ENCODE measurements at places on chromosomes 16 and 17.

DNA sequence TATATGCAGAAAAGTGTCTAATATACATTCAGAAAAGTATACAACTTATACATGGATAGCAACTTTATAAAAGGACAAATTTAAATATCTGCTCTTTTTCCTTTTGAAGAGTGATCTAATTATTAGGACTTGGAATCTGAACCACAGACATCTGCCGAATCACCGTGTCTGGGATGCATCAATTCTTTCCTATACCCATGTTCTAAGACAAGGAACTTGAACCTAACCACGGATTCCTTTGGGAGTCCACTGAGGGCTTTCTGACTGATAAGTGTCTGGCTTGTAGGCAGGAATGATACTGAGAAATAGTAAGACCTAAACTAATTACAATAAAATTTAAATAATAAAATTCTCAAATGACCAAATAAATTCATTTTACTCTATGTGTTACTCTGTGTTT is 54.2 kb downstream of the NDEL1 start:
- DNase-seq, result no peak

DNA sequence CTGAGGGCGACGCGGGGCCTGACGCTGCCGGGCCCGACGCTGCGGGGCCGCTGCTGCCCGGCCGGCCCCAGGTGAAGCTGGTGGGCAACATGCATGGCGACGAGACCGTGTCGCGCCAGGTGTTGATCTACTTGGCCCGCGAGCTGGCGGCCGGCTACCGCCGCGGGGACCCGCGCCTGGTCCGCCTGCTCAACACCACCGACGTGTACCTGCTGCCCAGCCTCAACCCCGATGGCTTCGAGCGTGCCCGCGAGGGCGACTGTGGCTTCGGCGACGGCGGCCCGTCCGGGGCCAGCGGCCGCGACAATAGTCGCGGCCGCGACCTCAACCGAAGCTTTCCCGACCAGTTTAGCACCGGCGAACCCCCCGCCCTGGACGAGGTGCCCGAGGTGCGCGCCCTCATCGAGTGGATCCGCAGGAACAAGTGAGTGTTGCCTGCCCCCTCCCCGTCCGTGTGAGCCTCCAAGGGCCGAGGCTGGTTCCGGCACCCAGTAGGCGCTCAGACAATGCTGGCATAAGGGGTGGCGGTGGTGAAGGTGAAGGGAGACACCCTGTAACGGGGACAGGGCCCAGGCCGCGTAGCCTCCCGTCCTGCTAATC is 676 bp downstream of the CPD start:
- peak; percentile 34 for DNase-seq

- DNase-seq, result no peak
Measured at GRCh38 chr17:2478458-2478857, 33.2 kb downstream of the METTL16 start.

DNA sequence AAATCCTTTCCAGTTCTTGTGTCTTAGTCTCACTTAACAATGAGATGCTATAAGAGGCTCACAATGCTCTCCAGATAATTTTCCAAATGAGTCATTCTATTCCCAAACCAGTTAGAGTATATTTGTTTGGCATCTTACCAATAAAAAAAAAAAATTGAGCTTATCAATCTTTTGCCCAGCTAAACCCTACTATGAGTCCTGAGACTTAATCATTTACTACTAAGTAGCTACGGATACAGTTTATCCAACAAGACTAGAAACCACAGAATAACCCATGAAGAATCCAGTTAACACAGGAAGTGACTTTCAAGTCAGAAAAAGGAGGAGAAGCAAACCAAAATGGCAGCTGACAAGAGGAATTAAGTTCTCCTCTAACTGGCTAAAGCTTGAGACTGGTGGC is 330.3 kb upstream of the XYLT1 start:
- no peak for DNase-seq

DNA sequence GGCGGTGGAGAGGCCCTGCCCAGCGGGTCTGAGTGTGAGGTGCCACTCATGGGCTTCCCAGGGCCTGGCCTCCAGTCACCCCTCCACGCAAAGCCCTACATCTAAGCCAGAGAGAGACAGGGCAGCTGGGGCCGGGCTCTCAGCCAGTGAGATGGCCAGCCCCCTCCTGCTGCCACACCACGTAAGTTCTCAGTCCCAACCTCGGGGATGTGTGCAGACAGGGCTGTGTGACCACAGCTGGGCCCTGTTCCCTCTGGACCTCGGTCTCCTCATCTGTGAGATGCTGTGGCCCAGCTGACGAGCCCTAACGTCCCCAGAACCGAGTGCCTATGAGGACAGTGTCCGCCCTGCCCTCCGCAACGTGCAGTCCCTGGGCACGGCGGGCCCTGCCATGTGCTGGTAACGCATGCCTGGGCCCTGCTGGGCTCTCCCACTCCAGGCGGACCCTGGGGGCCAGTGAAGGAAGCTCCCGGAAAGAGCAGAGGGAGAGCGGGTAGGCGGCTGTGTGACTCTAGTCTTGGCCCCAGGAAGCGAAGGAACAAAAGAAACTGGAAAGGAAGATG is 11.2 kb downstream of the VASN start:
- no peak for DNase-seq

GRCh38 chr17:35192708-35193107 is 1.5 kb downstream of the SLC35G3 start:
- no peak for DNase-seq

DNA sequence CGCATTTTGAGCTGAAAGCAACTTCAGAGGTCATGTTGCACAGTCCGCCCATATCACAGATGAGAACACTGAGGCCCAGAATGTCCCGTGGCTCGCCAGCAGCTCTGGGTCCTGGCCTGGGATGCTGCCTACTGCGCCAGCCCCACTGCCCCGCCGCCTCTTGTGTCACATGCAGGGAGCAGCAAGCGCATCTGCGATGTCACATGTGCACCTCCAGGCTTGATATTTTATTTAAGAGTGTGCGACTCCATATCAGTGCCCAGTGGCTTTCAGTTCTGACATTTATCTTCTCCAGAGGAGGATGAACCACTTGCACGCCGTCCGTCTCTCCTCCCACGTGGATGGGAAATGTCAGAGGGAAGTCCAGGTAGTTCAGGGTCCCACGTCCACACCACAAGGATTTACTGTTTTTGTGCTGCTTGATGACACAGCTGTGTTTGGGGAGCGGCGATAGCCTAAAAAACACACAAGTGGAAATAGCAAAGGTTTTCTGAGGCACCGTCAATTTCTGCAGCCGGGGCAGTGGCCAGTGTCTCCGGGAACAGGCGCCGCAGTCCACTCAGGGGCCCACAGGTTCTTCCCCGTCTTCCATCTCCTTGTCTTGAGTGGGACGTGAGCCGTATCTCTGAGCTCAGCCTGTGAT is 7.0 kb upstream of the RBFOX3 start:
- DNase-seq, result no peak

- no peak for DNase-seq
Measured at GRCh38 chr17:41467561-41467960, 375 bp upstream of the KRT32 start.

- DNase-seq, result no peak
Measured at GRCh38 chr17:41278176-41278955, 2.9 kb downstream of the KRTAP9-7 start.

- DNase-seq, result no peak
Measured at GRCh38 chr17:39763051-39763820, 25.5 kb downstream of the GRB7 start.

DNA sequence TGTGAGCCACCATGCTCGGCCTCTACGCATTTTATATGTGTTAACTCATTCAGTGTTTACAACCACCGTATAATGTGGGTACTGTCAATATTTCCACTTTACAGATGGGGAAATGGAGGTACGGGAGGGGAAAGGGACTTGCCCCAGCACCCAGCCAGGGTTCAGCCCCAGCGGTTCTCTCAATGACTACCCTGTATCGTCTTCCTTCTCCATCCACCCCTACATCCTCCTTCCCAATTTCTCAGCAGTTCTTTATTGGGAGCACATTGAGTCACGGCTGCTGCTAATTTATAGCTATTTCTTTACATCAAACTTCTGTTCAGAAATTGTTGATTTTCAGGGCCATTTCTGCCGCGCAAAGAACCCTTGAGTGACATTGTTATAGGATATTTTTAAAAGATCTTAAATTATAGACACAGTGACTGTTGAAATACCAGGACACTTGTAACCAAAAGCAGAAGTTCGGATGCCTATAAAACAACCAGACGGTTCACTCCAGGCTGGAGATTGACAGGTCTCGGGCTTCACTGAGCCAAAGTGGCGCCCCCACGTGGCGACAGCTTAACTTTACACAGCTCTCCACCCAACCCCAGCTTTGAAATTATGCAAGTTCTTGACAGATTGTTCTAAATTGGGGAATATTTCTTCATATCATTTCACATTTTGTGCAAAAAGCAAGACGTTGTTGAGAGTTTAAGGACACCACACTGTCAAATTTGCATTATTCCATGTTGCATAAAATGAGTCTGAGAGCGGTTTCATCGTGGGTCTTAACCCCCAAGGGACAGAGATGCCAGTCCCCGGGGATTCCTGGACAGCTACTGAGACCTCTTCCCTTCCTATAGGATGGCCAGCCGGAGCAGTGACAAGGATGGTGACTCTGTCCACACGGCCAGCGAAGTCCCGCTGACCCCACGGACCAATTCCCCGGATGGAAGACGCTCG is 11.8 kb downstream of the SYT17 start:
- DNase-seq, result peak; percentile 48

- no peak for DNase-seq
Measured at GRCh38 chr16:188674-189073, 8.4 kb downstream of the HBQ1 start.

- DNase-seq, result no peak
Measured at GRCh38 chr16:65342231-65342866, 220.5 kb upstream of the CDH11 start.

DNA sequence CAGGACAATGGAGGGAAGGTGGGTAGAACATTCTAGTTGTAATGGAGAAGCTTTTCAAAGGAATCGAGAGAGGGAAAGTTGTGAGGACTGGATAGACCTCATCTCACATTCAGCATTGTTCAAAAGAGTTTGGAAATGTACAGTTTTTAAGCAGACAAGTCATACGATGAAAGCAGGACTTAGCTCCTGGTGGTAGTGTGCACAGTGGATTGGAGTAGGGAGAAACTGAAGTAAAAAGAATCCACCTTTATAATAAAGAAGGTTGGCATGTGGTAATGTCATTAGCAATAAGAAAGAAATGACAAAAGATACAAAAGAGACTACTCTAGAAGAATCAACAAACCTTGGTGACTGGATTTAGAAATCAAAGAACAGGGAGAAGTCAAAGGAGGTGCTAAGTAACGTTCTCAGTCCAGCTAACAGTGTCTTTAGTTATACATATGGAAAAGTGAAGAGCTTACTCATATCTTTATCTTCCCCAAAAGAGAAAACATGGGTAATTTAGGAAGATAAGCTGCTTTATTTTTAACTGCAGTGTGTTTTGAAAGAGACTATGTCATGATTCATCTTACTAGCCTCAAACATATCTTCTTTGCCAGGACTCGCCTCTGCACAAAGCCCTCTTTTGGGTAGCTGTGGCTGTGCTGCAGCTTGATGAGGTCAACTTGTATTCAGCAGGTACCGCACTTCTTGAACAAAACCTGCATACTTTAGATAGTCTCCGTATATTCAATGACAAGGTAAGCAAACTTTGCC is 18.7 kb upstream of the EVI2A start:
- DNase-seq, result no peak

GRCh38 chr17:68903286-68903685 is 51.9 kb downstream of the ABCA8 start:
- no peak for DNase-seq

DNA sequence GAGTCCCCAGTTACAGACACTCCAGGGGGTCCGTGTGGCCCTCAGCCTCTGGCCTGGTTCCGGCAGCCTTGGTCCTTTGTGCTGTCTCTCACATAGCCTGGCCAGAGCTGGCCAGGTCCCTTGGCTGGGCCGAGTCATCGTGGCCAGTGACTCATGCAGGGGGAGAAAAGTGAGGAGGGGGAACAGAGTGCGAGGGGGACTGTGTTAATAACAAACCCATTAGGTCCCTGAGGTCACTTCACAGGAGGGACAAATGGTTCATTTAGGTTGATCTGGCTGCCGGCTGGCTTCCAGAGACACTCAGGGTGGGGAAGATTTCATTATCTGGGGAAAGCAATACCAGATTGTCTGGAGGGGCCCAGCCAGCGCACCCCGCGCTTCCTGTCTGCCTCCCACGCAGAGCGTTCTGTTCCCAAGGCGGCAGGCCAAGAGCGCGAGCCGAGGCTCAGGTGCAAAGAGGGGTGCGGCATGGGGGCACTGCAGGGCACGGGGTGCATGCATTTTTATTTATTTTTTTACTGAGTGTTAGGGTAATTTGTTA is 223.1 kb downstream of the SEC14L1 start:
- peak; percentile 35 for DNase-seq

GRCh38 chr17:64502021-64502420 is 4.1 kb downstream of the DDX5 start:
- DNase-seq, result no peak

DNA sequence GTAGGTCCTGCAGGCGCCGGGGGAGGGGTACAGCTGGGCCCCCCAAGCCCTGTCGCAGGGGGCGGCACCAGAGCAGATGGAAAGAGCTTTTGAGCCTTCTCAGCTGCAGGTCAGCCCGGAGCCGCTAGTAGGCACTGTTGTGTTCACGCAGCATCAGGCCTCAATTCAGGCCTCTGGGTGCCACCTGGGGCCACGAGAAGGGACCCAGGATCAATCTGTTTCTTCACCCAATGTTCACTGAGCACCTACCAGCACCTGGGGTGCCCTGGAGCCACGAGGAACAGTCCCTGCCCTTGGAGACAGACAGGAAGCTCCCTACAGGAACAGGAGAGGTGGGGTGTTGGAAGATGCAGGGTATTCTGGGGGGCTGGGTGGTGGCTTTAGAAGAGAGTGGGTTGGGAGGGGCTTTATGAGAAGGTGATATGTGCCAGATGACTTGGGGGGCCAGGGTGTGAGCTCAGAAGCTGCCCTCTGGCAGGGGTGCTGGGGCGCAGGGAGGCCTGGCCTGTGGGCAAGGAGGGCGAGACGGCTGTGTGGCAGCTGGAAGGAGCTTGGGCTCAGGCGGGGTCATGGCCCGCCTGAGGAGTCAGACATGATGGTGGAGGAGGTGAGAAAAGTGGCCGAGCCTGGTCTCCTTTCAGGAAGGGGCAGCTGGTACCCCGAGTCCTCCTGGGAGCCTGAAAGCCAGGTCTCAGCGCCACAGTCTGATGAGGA is 121.9 kb upstream of the GSE1 start:
- DNase-seq, result peak; percentile 50
